Esophagus squamous epithelium (tissue), 5 donors: ENCODE measurements at places on chromosomes 12 and 14.

DNA sequence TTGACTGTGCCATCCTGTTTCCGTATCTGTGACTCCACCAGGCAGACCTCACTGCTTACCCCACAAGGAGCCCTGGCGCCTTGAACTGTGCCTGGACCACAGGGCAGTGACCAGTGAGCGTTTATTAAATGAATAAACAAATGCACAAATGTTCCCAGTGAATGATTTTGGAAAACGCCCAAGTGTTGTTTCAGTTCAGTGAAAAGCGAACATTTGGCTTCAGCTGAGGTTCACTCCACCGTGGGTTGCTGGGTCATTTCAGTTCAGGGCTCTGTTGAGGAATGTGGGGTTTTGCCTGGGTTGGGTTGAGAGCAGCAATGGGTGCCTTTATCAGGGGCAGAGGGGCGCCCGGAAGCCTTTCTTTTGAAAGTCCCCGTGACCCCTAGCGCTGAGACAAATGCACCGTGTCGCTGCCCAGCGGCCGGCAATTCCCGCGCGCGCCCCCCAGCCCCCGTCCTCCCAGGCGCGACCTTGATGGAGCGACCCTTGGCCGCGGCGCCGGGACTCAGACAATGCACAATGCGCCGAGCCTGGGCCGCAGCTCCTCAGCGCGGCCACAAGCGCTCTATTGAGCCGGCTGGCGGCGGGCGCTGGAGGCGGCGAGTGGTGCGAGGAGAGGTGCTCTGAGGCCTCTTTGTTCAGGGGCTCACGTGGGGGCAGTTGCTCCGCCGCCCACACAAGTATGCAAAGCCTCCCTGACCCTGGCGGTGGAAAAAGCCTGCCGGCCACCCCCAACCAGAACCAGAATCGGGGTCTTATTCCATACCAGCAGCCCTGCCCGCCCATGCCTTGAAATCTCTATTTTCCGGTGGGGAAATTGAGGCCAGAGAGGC lies 40.5 kb upstream of the CLMN start:
- no peak for DNase-seq

GRCh38 chr14:35257809-35258208 lies 34.4 kb upstream of the PSMA6 start:
- DNase-seq = no peak

DNA sequence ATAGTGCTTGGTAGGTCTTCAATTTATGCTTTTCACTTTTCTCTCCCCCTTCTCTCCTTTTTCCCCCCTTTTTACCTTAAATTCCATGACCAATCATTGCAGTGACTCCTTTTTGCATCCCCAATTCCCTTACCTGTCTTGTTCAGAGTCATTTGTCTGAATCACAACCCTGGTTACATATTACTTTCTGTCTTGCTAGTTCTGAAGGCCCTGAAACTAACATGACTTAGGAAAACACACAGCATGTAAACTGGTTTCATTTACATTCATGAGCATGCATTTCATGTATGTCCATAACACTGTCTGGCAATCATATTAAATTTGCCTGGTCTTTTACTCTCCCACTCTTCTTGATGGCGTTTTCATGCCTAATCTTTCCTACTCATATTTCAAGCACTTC lies 20.3 kb upstream of the FOXG1 start:
- no peak for DNase-seq

GRCh38 chr12:21991526-21991925 lies 50.3 kb upstream of the ABCC9 start:
- no peak for DNase-seq

DNA sequence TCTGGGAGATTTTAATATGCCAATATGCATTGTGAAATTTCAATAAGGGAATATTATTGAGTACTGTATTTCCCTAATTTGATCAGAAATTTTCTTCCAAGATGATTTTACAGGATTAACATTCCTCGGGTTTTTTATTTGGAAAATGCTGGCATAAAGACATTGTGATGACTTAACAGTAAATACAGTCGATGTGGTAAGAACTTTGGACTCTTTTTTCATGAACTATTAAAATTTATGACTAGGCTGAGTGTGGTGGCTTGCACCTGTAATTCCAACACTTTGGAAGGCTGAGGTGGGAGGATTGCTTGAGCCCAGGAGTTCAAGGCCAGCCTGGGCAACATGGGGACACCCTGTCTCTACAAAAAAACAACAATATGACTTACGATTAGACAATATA lies 197.1 kb upstream of the RASSF8 start:
- no peak for DNase-seq

- DNase-seq = no peak
Observed at GRCh38 chr12:76417116-76417515, 68.9 kb upstream of the BBS10 start.

DNA sequence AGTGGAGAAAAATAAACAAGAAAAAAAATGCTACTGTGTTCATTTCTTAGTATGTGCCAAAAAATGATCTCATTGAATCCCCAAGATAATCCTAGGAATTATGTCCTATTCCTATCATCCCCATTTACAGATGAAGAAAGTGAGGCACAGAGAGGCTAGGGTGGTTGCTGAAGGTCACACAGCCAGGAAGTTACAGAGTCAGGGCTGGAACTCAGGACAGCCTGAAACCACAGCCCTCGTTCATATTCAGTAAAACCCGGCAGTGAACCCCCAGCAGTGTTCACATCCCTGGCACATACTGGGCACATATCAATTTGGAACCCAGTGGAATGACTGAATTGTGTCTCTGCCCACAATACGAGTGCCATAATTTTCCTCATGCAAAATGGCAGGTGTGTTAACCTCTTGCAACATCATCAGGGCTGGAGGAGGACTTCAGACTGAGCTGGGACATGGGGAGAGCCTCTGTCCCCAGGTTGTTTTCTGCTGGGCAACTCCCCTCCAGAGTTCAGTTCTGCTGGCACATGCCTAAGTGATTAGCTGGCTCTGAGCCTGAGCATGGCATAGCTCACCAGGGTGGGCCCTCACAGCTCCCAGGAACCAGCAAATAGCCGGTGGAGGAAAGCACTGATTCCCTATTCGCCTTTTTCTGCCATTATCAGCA lies 2.0 kb upstream of the PPP1CC start:
- DNase-seq = no peak

DNA sequence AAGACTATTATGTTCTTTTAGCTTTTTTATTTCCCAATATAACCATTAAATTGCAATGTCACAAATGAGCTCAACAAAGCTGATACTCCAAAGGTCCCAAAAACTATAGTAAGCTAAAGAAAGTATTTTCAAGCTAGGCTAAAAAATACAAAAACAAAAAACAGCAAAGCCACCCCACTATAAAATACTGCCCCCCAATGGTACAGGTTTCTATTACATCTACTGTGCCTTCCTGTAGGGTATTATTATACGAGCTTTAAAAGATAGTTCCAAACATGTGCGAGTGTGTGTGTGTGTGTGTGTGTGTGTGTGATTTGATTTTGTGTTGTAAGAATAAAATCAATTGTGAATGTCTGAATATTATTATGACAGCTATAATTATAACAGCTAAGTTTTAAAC lies 1.1 kb downstream of the IFNG start:
- DNase-seq = no peak

GRCh38 chr14:76194327-76194726 lies 42.6 kb downstream of the GPATCH2L start:
- DNase-seq = no peak

DNA sequence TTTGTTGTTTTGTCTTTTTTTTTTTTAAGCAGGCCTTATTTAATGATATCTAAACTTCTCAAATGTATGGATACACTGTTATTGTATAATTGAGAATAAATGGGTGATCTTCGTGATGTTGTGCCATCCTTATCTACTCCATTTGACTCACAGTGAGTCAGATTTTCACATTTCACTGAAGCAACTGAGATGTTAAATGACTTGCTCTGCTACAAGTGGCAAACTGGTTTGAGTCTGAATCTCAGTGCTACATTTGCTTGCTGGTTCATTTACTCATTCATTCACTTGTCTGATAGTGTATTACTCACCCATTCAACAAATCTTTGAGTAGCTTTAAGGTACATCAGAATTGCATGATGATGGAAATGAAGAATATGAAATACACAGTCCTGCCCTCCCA lies 2.6 kb downstream of the KIAA0586 start:
- DNase-seq = no peak

- DNase-seq = no peak
Observed at GRCh38 chr14:69536971-69537370, 37.7 kb downstream of the CCDC177 start.

- no peak for DNase-seq
Observed at GRCh38 chr14:73741386-73741875, 27.2 kb upstream of the PNMA1 start.

DNA sequence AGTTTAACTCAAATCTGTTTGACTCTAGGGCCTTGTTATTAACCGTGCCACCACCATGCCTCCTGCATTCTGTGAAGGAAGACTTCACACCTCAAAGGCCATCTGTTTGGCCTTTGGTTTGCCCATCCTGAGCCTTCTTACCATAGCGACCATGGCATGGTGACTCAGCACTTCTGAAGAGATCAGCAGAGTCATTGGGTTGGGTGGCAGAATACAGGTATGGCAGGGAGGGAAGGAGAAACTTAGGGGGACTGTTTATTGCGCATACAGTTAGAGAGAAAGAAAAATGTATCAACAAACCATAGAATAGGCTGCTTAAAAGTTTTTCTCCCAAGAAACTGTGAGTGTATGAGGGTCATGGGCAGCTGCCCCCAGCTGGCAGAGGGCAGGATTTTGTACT lies 49.2 kb downstream of the DAD1 start:
- DNase-seq = no peak

- DNase-seq = no peak
Observed at GRCh38 chr12:75489187-75489586, 8.6 kb downstream of the GLIPR1 start.

DNA sequence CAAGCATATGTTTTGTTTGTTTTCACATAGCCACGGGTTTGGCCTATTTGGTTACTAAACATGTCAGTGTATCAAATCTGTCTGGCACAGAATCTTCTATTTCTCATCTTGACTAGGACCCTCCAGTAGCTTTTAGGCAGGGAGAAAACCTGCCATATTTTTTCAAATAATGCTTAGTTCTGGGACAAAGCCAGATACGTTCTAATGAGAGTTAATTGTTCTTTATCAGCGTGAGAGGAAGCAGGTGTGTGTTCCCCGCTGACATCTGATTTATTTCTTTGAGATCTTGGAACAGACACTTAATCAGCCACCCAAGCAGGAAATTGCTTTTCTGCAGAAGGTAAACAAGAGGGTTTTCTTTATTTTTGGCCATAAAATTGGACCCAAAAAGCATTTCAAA lies 54.8 kb downstream of the GOLGA5 start:
- DNase-seq = no peak

GRCh38 chr14:34324363-34324795 lies 137.7 kb downstream of the SPTSSA start:
- no peak for DNase-seq

- DNase-seq = no peak
Observed at GRCh38 chr12:123104809-123105208, 46.1 kb downstream of the PITPNM2 start.

DNA sequence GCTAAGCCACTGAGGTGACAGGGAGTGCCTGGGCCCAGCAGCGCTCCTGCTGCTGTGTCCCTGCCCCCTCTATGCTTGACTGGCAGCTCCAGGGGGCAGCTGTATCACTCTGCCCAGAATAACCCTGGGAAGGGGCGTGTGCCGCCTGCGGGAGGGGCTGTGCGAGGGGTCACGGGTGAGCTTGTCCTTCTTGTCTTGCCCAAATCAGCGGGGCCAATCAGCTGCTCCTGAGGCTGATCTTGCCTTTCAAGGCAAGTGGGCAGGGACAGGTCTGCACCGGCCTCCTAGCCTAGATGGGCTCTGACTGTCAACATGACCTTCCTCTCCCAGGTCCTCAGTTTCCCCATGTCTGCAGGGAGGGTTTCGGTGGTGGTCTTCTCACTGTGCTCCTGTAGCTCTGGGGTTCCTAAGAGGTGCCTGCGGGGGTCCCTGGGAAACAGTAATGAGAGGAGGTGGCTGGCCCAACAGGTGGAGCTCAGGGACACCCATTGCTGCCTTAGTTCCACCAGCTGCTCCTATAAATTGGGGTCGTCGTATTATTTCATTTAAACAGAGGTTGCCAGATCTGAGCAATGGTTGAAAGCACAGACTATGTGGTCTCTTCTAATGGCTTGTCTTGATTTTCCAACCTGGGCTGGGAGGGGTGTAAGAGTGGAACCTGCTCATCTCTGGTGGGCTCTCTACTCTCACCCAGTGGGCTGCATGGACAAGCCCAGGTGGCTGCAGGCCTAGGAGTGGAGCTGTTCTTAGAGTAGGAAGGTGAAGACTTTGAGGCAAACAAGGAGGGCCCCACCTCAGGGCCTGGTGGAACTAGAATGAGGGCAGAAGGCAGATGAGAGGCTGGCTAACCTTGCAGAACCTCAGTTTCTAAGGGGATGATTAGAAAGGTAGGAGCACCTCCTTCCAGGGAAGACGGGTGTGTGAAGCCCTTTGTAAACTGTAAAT lies 11.7 kb downstream of the RTL1 start:
- no peak for DNase-seq

DNA sequence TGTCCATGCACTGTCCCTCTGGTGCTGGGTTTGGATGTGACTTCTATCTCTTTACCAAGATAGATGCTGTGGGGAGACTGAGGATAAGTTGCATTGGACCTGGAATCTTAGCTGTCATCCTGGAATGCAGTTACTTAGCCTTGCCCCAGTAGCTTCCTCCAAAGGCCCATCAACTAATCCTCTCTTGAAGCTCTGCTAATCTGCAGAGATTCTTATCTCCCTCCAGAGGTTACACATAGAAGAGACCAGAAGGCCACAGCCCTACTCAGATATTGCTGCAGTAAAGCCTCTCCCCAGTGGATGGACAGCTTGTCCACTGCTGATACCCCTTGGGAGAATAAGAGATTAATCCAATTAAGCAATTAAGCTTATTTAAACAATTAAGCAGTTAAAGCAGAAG lies 867.2 kb downstream of the BCL11B start:
- DNase-seq = no peak

GRCh38 chr14:33393231-33393894 lies 454.7 kb downstream of the NPAS3 start:
- DNase-seq = no peak

- DNase-seq = no peak
Observed at GRCh38 chr12:99957866-99958466, 26.8 kb downstream of the ANKS1B start.

- DNase-seq = no peak
Observed at GRCh38 chr12:97267166-97267565, 195.4 kb upstream of the RMST start.

GRCh38 chr12:126708492-126708896 lies 1558.5 kb upstream of the TMEM132C start:
- DNase-seq = no peak

DNA sequence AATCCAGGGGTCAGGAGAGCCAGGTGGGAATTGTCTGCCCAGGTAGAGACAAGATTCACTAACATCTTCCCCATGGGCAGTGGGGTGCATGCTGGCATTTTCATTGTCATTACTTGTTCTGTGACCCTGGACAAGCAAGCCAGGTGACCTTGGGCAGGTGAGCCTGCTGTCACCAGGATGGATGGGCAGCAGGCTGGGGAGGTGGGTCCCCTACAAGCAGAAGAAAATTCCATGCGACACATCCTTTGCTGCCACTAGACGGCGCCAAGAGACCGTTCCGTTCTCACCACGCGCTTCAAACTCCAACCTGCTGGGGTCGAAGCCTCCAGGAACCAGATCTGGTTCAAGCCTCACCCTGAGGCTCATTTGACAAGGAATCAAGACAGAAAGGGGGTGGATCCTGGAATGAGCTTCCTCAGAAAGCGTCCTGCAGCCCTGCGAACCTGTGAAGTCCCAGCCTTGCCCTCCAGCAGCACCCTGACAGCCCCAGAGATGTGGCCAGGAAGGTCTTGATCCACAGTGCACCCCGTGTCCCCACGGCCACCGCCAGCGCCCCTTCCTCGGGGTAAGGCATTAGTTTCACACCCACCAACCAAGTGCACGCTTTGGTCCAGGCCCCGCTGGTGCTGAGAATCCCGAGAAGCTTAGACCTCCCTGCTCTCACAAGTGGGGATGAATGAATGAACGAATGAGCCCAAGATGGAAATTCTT lies 3.2 kb upstream of the DYNC1H1 start:
- no peak for DNase-seq
